ENCODE measurements at places on chromosomes 3 and 15. TPM values are rescaled to one million over a fixed set of nuclear protein-coding genes. Genes with fewer than 3 reads are reported as not detected.
A peak's percentile ranks its signal among the peaks of the same experiment; 100 is the strongest.

- H3K27me3 ChIP-seq: no peaks in the 10 kb centered on the region
- no peak overlapping the region for H3K27ac ChIP-seq
Measured at GRCh38 chr3:194955979-194956696, 270.5 kb downstream of the FAM43A start.

GRCh38 chr3:152328841-152329240 is 60.1 kb downstream of the MBNL1 start:
- H3K27me3 ChIP-seq: no peaks in the 10 kb centered on the region
- H3K4me1 ChIP-seq: peaks cover 58% of the 10 kb centered on the region
- peak; percentile 94 for DNase-seq
- peak overlapping the region; percentile 93 for H3K27ac ChIP-seq
- peaks cover 4% of the 10 kb centered on the region for H3K36me3 ChIP-seq

The CEMIP gene
- 3.1 TPM for total RNA-seq

The GHRL gene
- not detected for total RNA-seq

GRCh38 chr3:155871746-155872158 is 1.3 kb downstream of the GMPS start:
- no peaks in the 10 kb centered on the region for H3K36me3 ChIP-seq
- H3K4me3 ChIP-seq: peak overlapping the region; percentile 79
- H3K4me1 ChIP-seq: peaks cover 14% of the 10 kb centered on the region
- no peaks in the 10 kb centered on the region for H3K27me3 ChIP-seq
- peak overlapping the region; percentile 75 for H3K27ac ChIP-seq

The RASGRP1 gene
- total RNA-seq: not detected
